ENCODE measurements at places on chromosomes 2 and 18.

DNA sequence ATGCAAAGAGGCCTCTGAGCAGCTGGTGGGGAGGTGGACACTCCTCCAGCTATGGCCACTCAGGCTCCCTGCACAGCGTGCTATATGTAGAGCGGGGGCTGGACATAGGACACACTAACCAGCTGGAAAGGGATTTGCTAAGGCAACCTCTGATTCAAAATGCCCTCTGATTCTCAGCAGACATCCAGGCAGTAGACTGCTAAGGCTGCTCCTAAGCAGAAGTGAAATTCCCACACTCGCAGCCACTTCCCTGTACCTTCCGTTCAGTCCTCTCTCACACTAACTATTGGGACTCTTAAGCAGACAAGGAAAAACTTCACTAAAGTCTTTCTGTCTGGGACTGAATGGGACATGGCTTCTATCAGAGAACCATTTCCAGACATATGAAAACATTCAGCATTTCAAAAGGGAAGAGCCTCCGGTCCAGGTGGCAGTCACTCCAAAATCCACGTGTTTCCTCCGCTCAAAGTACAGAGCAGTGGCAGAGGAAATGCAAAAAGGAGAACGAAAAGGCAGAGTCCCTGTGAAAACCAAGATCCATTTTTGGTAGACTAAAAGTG, 265.8 kb downstream of the TTC32 start:
- DNase-seq = no peak

DNA sequence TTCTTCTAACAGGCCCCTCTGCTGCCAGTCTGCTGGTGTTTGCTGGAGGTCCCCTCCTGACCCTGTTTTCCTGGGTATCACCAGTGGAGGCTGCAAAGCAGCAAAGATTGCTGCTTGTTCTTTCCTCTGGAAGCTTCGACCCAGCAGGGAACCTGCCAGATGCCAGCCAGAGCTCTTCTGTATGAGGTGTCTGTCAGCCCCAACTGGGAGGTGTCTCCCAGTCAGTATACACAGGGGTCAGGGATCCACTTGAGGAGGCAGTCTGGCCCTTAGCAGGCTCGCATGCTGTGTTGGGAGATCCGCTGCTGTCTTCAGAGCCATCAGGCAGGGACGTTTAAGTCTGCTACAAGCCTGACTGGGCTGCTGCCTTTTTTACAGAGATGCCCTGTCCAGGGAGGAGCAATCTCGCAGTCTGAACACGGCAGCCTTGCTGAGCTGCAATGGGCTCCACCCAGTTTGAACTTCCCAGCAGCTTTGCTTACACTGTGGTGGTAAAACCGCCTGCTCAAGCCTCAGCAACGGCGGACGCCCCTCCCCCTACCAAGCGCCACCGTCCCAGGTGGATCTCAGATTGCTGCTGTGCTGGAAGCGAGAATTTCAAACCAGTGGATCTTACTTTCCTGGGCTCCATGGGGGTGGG, 29.9 kb downstream of the CHCHD5 start:
- DNase-seq = no peak

DNA sequence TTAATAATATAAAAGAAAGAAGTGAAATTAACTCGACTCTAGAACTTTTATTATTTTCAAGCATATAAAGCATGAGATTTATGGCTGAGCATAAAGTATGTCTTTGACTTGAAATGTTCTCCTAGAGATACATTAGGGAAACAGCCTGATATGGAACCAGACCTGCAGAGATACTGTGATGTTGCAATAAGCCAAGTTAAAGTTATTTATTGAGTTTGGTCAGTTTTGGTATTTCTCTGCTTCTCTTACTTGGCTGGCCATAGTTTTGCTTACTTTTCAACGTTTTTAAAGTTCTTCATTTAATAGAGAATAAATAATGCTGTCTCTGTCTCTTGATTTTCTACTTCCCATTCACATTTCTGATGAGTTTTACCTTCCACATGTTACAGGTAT, 76.0 kb downstream of the GFPT1 start:
- no peak for DNase-seq

DNA sequence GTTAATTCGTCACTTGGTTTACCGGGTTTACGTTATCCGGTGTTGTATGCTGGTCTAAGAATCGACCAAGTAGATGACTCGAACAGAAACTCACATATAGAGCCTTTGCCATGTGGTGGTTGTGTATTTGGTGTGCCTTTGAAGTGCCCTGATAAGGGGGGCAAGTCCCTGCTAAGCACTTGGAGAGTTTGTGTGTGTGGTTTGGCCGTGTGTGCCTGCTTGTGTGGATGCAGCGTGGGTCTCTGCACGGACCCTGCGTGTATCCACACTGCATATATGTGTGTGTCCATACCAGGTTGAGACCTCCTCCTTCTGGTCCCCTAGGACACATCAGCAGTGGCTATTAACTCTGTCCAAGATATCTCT, 2.4 kb upstream of the CELF4 start:
- DNase-seq = no peak

DNA sequence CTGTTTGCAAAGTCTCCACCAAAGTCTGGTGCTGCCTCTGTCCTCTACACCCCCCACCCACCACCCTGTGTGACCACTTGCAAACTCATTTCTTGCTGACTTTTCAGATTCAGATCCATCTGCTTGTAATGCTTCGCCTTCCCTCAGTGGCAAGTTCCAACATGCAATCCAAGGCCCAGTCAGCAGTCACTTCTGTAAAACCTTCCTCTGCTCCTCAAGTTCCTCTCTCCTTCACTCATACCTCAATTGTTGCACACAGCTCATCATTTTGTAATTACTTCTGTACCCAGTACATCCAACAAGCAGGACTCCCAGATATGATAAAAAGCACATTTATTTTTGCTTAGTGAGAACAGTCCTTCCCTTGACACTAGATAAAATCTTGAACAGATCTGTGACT, 6.5 kb upstream of the LOXHD1 start:
- DNase-seq = no peak

DNA sequence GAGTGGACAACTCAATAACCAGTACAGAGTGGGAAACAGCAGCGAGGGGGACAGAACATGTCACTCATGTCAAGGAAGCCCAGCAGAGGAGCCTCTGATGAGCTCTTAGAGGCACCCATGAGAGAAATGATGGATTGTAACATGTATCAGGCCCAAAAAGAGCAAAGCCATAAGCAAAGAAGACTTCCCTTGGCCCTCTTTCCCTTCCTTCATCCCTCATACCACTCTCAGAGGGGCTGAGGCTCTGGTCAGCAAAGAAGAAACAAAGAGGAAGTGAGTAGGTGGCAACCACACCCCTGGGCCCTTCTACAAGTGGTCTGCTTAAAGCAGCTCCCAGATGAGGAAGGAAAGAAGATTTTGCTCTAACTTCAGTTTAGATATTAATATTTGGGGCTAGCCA, 112.8 kb downstream of the CDC42EP3 start:
- DNase-seq = no peak

DNA sequence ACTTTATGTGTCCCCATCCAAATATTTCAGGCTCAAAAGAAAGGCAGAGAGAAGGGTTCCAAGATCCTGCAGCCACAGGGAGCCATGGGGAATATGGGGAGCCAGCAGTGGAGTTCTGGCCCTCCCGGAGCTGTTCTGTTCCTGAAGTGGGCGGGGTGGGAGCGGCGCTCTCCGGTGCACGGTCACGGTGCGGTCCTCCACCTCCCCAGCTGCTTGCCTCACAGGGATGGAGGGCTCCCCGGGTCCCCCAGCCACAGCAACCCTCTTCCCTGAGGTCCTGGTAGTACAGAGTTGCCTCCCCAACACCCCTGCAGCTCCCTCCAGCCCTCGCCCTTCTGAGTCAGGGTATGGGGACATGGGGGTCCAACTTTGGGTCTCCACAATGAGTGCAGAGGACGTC, 26.2 kb upstream of the SNED1 start:
- DNase-seq = no peak

GRCh38 chr2:164911832-164912231, 43.5 kb downstream of the SLC38A11 start:
- no peak for DNase-seq

GRCh38 chr18:7901657-7902056, 334.5 kb downstream of the PTPRM start:
- no peak for DNase-seq

DNA sequence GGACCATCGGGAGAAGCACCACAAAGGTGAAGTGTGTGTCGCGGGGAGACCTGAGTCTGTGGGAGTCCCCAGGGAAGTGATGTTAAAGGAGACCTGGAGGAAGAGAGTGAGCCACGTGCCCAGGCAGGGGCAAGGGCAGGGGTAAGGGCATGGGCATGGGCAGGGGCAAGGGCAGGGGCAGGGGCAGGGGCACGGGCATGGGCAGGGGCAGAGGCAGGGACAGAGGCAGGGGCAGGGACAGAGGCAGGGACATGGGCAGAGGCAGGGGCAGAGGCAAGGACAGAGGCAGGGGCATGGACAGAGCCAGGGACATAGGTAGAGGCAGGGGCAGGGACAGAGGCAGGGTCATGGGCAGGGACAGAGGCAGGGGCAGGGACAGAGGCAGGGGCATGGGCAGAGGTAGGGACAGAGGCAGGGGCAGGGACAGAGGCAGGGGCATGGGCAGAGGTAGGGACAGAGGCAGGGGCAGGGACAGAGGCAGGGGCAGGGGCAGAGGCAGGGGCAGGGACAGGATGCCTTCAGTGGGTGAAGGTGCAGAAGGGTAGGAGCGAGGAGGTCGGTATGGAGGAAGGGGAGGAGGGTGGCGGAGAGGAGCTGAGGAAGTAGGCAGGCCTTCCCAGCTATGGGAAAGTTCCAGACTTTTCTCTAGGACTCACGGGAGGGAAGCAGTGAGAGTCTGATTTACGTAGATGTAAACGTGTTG, 33.3 kb downstream of the NTSR2 start:
- DNase-seq = no peak

GRCh38 chr2:134327367-134327766, 73.5 kb downstream of the MGAT5 start:
- no peak for DNase-seq

GRCh38 chr2:96949701-96950350, 36.6 kb downstream of the FAM178B start:
- DNase-seq = no peak

GRCh38 chr18:3051718-3052410, 38.9 kb upstream of the LPIN2 start:
- no peak for DNase-seq

- DNase-seq = no peak
These were observed 541.8 kb upstream of the CDH2 start for GRCh38 chr18:28718696-28719095.

- no peak for DNase-seq
These were observed 452.3 kb downstream of the GALR1 start for GRCh38 chr18:77701977-77702376.

DNA sequence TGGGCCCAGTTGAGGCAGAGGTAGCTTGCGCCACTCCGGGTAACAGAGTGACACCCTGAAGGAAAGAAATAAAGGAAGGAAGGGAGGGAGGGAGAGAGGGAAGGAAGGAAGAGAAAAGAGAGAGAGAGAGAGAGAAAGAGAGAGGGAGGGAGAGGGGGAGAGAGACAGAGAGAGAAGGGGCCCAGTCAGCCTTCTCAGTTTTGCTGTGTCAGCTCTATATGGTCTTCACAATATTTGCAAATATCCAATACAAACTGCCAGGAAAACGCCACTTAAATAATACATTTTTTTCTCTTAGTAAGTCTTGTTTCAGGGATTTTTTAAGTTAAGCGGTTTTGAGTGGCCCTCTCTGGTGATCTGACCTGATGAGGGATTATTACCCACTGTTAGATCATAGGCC, 5.6 kb upstream of the CHMP1B start:
- DNase-seq = no peak

DNA sequence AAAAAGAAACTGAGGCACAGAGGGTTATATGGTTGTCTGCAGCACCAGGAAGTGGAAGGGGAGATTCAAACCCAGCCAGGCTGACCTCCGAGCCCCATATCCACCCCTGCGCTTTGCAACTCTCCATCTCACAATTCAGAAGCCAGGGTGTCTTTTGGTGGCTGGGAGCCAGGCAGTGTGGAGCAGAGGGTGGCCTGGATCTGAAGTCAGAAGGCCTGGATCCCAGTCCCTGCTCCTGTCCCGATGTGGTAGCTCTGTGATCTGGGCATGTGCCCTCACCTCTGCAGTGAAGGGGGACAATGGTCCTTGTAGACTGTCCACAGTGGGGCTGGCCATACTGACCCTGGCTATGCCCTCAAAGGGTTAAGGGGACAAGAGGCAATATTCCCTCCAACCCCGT, 57.0 kb downstream of the CIB4 start:
- no peak for DNase-seq

- DNase-seq = no peak
These were observed 47.6 kb upstream of the IL1R1 start for GRCh38 chr2:102094917-102095316.

DNA sequence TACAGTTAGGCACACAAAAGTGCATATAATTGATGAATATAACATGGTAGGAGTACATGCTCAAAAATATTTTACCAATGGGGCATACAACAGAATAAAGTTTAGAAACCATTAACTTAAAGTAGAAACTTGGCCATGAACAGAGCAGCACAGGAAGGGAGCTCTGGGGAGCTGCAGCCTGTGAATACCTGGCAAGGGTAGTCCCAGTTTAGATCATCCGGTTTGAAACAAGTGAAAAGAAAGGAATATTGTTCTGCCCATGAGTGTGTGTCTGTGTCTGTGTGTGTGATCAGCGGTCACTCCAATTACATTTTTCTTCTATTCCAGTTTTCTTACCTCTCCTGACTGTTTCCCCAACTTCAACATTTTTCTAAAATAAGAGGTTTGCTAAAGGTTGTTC, 233.0 kb downstream of the ALK start:
- no peak for DNase-seq

DNA sequence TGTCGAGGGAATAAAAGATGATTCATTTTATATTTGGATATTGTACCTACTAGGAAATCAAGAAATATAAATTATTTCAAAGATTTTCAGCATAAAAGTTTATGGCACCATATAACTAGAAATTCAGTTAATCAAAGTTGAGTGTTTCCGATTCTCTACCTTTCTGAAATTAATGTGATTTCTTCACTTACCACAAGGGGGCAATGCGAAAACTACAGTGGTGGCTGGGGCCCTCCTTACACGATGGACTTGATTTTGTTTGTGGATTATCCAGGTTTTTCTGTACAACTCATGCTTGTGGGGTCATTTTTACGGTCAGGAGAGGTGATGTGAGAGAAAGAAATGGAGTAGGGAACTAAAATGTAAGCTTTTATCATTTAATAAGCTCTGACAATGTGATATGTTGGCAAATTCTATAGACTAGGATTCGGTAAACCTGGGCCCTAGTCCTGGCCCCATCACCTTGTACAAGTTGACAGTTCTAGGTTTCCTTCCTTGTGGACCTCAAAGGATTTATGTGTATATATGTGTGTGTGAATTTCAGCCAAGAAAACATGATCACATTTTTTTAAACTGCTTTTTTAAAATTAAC, 47.6 kb downstream of the G6PC2 start:
- DNase-seq = no peak

DNA sequence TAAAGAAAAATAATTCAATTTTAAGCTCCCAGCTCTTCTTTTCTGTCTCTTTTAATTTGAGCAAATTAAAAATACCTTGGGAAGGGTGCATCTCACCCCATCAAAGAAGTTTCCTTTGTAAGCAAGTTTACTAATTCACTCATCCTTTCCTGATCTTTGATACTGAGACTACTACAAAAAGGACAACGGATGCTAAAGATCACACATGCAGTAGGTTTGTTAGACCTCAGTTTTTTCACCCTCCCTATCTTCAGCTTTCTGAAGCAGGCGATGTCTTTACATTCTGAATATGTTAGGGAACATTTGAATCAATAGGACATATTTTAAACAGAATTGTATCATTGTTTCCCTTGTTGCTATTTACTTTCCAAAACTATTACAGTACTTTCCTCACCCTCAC, 6.0 kb upstream of the HNRNPLL start:
- no peak for DNase-seq

- no peak for DNase-seq
These were observed 110.3 kb upstream of the ST6GAL2 start for GRCh38 chr2:106996171-106996769.

- DNase-seq = no peak
These were observed 39.8 kb upstream of the TTR start for GRCh38 chr18:31551883-31552282.
